ENCODE measurements at places on chromosomes 4 and X.
A peak's percentile ranks its signal among the peaks of the same experiment; 100 is the strongest.

DNA sequence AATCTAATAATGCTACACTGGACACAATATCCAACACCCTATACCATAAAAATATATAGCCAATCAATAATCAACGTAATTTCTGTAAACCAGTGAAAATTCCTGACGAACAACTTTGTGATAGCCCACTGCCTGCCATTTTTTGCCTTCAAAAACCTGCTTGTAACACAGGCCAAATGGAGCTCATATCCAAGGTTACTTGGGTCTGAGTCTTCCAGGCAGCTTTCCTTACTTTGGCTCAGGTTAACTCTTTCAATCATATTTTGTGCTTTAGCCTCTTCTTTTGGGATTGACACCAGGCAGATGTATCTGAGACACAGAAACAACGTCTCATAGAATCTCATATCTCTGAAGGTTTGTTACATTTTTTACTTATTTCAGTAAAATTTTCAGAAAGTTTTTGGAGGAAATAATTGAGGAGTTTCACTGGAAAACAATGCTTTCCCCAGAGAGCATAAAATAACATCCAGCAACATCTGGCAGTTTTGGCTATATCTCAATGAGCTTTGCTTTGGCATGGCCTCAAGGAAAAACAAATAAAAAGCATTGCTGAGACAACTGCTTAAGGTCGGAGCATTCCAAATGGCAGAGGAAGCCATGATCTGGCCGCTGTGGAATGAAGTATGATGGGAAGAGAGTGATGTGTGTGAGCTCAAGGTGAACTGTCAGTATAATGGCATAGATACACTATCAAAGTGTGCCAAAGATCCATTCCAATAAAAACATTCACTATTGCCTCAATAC lies 162.9 kb upstream of the SPIN4 start:
- DNase-seq = peak; percentile 85

- peak; percentile 39 for DNase-seq
These were observed 27.5 kb upstream of the PLS3 start for GRCh38 chrX:115533485-115533884.

- DNase-seq = peak; percentile 36
These were observed 774 bp downstream of the ARMCX2 start for GRCh38 chrX:101658661-101659491.

- DNase-seq = no peak
These were observed 135.0 kb downstream of the REELD1 start for GRCh38 chr4:146349306-146349705.

DNA sequence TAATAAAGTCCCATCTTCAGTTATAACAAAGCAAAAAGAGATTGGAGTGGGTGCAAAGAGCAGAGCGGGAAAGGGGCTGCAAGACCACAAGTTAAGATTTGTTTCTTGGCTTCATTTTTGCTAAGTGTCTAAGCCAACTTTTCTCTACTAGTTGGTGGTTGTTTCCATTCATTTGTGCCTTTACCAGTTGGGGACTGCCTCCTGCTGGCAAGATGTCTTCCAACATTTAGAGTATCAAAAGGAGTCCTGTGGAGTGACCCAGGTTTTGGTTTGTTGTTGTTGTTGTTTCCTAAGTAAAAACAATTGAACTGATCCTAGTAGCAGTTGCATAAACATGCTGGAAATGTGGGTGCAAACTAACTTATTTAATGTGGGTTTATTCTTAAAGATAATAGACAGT lies 121.1 kb downstream of the SPATA18 start:
- peak; percentile 36 for DNase-seq

GRCh38 chr4:183445097-183445428 lies 627 bp downstream of the CDKN2AIP start:
- peak; percentile 7 for DNase-seq

DNA sequence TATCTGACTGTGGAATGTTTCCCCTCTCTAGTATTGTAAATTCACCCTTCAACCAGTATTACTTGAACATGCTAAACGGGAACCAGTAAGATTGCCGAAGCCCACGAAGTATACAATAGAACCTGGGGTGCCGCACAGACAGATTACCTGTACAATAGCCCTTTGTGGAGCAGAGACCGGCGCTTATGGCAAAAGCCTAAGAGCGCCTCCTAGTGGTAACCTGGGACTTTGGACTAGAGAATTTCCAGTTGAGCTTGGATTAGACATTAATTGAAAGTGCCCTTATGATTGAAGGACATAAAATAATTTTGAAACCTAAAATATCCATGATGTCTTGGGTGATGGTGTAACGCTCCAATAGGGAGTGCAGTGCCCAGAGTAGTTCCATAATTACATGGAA lies 14.1 kb downstream of the ZNF157 start:
- DNase-seq = peak; percentile 64

DNA sequence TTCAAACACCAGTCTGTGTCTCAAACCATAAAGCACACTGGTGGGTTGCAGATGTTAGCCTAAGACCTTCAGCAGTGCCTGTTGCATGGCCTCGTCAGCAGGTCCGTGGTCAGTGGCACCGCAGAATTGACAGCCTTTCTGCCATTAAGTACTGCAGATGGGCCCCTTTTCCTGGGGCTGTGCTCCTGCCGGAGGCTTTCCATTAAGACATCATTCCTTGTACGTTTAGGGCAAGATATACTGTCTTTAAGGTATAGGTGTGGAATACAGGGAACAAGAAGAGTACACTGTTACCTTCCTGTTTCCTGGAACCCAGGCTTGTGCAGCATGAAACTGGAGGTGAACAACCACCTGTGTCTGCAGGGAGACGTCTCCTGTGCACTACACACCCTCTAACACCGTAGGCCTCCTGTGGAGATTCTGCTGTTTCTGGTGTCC lies 67.9 kb upstream of the WDR1 start:
- no peak for DNase-seq

DNA sequence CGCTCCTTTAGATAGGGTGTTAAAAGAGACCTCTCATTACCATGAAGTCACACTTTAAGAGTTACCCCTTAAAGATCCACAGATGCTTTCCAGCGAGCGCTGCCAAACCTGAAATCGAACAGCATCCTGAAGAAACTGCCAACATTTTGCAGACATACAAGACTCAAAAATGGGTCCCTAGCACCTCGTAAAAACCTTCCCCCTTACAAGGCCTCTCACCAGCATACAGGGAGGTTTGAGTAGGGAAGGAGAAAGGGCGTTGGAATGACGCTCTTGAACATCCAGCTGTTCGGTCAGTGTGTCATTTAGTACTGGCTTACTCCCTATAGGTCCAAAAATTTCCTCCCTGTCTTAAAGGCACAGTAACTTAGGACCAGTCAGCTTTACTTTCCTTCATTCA lies 45.3 kb upstream of the PGRMC1 start:
- DNase-seq = peak; percentile 85

DNA sequence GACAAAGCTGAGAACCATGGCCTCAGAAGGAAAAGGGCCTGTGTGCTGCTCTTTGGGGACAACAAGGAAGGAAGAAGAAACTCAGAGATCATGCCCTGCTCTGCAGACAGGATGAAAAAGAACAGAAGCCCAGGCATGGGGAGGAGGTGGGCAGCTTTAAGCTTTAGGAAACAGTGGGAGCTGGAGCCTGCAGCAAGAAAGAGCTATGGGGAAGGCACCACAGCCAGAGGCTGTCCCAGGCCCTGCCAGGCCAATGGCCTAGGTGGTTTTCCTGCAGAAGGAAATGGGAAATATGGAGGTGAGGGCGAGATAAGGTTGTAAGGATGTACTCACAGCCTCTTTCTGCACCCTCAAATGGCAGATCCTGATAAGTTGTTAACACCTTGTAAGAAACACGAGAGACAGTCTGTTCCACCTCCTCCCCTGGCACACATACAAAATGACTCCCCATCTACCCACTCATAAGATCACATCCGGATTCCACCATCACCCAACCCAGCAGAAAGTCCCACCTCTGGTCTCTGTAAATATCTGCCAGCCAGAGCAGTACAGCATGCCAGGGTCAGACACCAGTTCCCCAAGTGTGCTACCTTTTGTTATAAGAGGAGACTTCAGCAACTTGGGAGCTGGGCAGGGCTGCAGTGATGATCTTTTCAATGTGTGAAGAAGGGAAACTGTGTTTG lies 105.2 kb downstream of the RTL5 start:
- peak; percentile 40 for DNase-seq

GRCh38 chr4:90127223-90127705 lies at the start of gene CCSER1:
TSS of gene CCSER1 (plus strand) at chr4:90127394.
- peak; percentile 7 for DNase-seq

DNA sequence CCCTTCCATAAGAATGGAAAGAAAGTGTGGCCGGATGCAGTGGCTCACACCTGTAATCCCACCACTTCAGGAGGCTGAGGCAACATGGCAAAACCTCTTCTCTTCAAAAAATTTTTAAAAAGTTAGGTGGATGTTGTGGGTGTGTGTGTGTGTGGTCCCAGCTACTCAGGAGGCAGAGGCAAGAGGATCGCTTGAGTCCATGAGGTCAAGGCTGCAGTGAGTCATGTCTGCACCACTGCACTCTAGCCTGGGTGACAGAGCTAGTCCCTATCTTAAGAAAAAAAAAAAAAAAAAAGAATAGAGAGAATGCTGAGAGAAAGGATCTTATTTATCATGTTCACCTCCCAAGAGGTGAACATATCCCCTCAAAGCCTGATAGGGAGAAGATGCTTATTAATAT lies 492.1 kb upstream of the SMIM31 start:
- no peak for DNase-seq

DNA sequence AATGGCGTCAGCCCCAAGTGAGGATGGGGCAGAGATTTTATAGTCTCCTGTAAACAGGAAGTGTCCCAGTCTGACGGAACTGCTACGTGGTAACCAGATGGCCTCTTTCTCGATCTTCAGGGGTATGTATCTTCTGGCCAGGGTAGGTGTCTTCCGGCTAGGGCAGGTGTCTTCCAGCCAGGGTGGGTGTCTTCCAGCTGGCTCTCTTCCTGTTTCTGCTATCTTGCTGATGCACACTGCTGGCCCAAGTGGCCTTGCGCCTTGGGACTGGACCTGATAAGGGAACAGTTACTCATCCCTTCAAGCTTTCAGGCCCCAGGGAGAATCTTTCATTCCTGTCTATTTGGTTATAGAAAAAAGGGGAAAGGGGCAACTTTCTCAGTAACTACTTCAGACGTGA lies 178.7 kb upstream of the MAGEE2 start:
- no peak for DNase-seq

DNA sequence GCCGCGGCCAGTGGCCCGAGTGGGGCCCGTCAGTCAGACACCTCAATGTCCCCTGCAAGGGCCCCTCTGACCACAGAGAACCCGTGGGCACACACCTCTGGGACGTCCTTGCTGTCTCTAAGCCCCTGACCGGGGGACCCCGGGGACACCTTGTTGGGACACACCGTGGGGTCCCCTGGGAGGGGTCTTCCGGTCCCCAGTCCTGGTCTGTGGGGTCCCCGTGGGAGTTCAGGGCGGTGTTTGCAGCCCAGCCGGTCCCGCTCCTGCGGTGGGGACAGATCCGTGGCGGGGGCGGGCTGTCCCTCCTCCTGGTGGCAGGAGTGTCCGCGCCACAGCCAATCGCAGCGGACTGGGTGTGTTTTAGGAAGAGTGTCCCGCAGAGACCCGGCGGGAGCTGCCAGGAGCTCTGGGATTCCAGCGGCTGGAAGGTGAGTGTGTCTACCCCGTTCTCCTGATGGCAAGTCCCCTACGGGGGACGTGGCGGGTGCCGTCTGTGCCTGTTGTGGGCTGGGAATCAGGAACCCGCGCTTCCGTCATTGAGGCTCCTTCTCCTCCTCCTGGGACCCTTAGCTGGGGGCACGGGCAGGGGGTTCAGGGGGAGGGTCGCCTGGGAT lies 5.1 kb upstream of the PLCXD1 start:
- DNase-seq = peak; percentile 40

DNA sequence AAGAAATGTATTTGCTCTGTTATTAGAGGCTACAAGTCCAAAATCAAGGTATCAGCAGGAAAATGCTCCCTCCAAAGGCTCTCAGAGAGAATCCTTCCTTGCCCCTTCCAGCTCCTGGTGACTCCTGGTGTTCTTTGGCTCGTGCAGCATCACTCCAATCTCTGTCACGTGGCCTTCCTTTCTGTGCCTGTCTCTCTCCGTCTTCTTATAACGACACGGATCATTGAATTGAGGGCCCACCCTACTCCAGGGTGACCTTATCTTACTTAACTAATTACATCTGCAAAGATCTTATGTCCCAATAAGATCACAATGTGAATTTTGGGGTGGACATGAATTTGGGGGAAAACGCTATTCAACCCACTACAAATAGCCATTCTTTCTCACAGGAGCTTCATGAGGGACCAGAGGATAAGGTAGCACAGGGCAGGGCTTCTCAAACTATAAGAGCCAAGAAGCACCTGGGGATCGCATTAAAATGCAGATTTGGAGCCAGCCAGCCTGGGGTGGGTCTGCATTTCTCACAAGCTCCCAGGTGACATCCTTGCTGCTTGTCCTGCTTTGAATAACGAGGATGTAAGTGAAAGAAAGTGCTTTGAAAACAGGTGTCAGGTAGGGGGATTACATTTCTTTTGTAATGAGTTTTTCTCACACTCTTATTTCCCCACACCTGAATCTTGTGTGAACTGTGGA lies 41.9 kb upstream of the APLN start:
- no peak for DNase-seq

GRCh38 chr4:77777135-77777807 lies 41.9 kb downstream of the CNOT6L start:
- DNase-seq = peak; percentile 47

- peak; percentile 2 for DNase-seq
These were observed 28.8 kb downstream of the ATP8A1 start for GRCh38 chr4:42627885-42628646.

GRCh38 chrX:42952621-42953020 lies 174.7 kb upstream of the PPP1R2C start:
- no peak for DNase-seq

DNA sequence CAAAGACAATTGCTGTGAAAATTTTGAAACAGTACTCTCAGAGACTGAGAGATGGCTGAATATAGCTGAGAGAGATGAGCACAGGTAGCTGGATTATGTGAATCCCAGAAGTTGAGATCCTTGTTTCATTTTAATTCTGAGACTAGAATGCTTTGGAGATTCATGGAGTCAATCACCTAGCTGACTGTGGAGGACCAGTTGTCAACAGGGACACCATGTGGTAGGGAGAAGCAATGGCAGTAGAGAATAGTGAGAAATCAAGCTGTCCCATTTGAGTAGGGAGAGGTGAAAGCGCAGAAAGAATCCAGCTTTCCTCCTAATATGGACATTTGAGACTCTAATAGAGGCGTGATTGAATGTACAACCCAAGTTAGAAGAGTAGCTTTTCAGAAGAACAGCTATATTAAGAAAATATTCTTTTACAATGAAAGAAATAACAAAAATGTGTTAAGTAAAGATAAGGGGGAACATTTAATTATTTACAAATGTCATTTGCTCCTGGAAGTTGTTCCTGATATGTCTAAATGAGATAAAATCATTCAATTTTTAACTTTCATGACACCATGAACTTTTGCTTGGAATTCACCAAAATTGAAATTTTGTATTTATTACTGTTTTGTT lies 30.3 kb upstream of the GLRB start:
- DNase-seq = peak; percentile 81
